ENCODE measurements at places on chromosomes 5 and 9.

DNA sequence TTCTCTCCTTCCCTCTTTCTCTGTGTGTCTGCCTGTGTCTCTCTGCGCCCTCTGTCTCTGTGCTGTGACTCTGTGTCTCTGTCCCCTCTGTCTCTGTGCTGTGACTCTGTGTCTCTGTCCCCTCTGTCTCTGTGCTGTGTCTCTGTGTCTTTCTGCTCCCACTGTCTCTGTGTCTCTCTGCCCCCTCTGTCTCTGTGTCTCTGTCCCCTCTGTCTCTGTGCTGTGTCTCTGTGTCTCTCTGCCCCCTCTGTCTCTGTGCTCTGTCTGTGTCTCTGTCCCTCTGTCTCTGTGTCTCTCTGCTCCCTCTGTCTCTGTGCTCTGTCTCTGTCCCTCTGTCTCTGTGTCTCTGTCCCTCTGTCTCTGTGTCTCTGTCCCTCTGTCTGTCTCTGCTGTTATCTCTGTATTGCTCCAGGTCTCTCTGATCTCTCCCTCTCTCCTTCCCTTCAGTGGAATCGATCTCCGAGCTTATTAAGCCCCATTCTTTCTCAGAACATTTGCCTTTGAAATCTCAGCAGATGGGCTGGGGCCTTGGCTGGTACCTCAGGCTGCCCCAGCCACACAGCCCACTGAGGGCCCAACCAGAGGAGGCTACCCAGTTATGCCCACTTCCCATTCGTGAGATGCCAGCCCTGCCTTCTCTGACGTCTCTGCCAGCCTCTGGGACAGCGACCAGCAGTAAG lies 33.4 kb upstream of the FIBCD1 start:
- no peak for DNase-seq

DNA sequence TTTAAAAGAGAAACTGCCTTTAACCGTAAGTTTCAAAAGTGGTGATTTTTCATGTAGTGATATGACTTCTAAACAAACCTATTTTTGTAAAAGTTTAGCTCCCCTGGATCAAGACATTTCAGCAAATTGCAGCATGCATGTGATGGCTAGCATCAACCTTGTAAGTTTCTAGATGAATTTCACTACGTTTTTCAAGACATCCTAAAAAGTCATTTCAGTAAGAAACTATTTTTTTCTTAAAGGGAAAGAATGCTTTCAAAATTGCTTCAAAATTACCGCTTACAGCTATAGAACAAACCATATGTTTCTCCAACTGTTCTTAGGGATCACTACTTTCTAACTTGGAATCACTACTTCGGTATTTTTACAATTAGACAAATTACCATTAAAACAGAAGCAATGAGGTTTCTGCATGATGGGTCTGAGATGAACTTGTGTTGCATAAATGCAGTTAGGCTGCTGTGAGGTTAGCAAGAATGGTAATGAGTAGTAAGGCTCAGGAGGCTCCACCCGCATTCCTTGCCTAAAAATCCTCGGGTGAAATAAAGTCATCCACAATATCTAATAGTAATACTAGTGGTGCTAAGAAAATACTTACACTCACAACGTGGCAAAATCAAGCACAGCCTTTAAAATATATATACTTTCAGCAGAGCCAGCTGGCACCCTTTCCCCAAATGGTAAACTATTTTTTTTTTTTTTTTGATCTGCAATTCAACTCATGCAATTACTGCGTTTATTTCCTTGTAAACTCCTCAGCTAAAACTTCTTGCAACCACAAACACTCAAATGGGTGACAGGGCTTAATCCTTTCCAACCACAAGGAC lies 53.8 kb downstream of the CDC14B start:
- no peak for DNase-seq

- no peak for DNase-seq
Measured at GRCh38 chr9:77156646-77157371, 20.5 kb upstream of the VPS13A start.

- DNase-seq: no peak
Measured at GRCh38 chr5:389891-390622, 52.9 kb upstream of the EXOC3 start.

GRCh38 chr5:127086589-127086988 lies 13.3 kb upstream of the C5orf63 start:
- no peak for DNase-seq

- no peak for DNase-seq
Measured at GRCh38 chr5:60613826-60614225, 86.1 kb downstream of the DEPDC1B start.

GRCh38 chr5:154683101-154683880 lies 71.9 kb upstream of the LARP1 start:
- DNase-seq: no peak

GRCh38 chr5:115150512-115150911 lies 19.2 kb downstream of the TRIM36 start:
- DNase-seq: no peak

DNA sequence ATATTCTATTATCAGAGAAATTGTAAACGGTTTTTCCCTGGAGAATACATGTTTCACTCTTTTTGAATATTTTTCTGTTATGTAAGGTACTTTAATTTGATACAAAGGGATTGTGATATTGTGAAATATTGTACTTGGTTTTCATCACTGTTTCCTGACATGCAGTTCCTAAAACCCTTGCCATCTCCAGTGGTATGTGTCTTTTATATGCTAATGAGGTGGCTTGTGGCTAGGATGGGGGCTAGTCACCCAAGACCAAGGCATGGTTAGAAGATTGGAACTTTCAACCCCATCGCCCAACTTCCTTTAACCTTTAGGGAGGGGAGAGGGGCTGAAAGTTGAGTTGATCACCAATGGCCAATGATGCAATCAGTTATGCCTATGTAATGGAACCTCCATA lies 160.6 kb downstream of the TAF11L14 start:
- no peak for DNase-seq

DNA sequence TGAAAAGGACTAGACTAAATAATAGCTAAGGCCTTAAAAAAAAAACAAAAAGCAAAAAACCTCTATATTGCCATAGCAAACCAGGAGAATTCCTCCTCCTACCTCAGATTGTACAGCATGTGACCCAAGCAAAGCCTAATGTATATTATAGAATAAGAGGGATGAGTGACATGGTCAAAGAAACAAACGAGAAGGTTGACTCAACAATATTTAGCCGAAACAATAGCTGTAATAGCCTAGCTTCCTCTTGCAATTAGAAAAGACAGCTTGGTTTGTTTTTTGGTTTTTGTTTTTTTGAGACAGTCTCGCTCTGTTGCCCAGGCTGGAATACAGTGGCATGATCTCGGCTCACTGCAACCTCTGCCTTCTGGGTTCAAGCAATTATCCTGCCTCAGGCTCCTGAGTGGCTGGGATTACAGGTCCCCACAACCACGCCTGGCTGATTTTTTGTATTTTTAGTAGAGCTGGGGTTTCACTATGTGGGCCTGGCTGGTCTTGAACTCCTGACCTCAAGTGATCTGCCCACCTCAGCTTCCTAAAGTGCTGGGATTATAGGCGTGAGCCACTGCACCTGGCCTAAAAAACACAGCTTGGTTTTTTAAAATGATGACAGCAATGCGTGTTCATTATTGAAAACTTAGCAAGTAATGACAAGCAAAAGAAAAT lies 5.6 kb downstream of the NLN start:
- no peak for DNase-seq

DNA sequence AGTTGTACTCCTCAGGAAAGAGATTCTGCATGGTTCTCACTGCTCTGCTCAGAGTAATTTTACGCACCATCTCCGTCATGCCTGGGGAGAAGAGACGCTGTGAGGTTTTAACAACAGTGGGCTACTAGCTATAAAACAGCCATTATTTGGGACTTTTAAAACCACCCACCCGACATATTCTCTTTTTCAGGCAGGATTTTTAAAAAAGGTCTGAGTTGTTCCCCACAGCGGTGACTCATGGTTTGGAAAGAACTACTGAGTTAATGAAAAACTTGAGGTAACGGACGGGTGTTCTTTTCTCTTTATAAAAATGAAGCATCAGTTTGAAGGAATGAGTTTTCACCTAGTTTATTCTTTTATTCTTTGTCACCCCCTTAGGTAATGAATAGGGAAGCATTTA lies 61.3 kb downstream of the TTLL11 start:
- no peak for DNase-seq

DNA sequence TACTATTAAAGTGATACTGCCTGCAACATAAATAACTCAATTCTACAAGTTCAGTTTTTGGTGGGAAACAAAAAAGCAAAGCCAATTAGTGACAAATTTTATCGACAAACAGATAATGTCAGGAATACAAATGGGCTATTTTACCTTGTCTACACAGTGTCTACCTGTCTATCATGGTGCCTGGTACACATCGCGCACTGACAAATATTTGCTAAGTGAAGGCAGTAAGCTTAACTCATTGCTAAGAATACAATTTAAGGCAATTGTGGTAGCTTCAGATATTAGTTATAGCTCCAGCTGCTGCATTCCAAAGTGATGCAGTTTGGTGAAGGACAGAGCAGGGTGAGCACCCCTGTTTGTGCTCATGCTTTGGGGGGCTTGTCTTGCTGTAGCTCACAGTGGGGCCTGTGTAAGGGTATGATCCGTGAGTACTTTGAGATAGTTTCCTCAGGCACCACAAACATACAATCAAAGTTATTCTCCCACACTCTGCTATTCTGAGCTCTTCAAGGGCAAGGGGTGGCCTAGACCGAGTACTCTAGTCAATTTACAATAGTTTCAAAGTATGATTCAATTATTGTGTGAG lies 24.7 kb downstream of the ELL2 start:
- DNase-seq: no peak

- no peak for DNase-seq
Measured at GRCh38 chr9:13661014-13661413, 381.5 kb upstream of the MPDZ start.

DNA sequence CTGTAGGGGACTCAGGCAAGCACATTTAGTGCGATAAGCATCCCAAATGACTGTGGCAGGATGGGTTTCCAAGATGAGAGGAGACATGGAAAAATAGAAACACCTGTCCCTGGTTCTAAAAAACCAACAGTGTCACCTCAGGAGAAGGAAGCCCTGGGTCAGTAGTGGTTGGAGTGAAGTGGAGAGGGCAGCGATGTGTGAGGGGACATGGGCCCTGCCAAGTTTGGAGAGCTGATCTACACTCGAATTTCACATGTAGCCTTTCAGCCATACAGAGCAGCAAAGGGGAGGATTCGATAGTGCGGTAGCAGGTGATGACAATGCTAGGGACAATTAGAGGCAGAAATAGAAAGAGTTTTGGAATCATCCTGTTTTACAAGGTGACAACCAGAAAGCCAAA lies 32.6 kb upstream of the LHX2 start:
- DNase-seq: no peak

GRCh38 chr5:167315762-167316161 lies 975.7 kb upstream of the WWC1 start:
- no peak for DNase-seq

- no peak for DNase-seq
Measured at GRCh38 chr9:132341177-132341840, 13.5 kb downstream of the SETX start.

DNA sequence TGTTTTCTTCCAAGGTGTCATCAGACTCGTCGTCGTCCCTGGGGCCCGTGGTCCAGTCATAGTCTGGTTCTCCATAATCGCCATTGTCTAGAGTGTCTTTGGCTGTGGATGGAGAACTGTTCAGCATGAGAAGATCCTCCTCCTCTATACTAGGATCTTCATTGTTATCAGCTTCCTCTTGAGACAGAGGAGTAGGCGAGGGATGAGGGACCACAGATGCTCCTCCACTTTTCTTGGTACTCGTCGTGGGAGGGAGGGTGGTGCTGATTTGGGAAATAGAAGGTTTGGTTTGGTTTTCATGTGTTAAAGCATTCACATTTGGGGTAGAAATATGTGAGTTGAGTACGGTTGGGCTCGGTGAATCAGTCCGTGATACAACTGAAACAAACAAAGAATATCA lies 8.8 kb downstream of the C5orf15 start:
- DNase-seq: no peak

GRCh38 chr5:76689321-76690036 lies 26.4 kb upstream of the F2R start:
- no peak for DNase-seq

GRCh38 chr9:107548298-107549142 lies 59.0 kb upstream of the KLF4 start:
- DNase-seq: no peak

GRCh38 chr5:60578315-60578714 lies 121.7 kb downstream of the DEPDC1B start:
- no peak for DNase-seq

- no peak for DNase-seq
Measured at GRCh38 chr5:36301858-36302603, at the start of gene RANBP3L. Gene RANBP3L (minus strand): TSS chr5:36301902. CDS start chr5:36301416, 486 bp downstream.

GRCh38 chr5:54676481-54677340 lies 159.2 kb downstream of the SNX18 start:
- no peak for DNase-seq

- DNase-seq: no peak
Measured at GRCh38 chr5:157671592-157672330, 428 bp downstream of the C5orf52 start.

DNA sequence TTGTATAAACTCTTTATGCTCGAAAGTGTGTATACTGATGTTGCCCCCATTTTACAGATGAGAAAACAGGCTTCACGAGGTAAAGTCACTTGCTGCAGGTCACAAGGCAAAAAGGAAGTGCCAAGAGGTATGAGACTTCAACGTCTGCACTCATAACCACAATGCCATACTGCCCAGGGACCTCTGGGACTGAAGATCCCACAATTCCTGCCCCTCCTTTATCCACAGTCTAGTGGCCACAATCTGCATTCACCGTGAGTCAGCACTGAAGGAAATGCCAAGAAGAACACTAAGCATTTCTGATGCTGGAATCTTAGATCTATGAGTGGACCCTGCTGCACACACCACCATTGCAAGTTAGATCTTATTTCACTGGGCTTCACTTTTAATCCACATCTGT lies 37.3 kb downstream of the MED27 start:
- DNase-seq: no peak

GRCh38 chr5:113375480-113376060 lies 59.2 kb downstream of the TSSK1B start:
- DNase-seq: no peak

- DNase-seq: no peak
Measured at GRCh38 chr9:115035841-115036612, 81.9 kb downstream of the TNC start.

- no peak for DNase-seq
Measured at GRCh38 chr5:378301-378891, 56.9 kb downstream of the AHRR start.

DNA sequence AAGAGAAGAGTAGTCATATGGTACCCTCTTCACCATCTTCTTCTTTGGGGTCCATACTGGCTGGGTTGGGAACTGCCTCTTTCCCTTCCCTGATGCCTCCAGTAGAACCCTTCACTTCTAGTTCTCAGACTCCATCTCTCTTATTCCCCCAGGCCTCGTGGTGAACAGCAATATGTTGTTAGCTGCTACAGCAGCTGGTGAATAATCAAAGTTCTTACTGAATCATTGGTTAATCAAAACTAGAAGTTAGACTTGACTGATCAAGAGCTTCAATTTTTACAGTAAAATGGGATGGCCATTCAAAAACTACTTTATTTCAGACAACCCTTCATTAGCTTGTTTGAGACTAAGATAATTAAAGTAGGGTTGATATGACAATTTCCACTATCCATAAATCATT lies 190.9 kb upstream of the GNA14 start:
- no peak for DNase-seq

- DNase-seq: no peak
Measured at GRCh38 chr5:68960961-68961360, 132.9 kb upstream of the SLC30A5 start.

All from iPS DF 6.9 (cell line).